ENCODE measurements at places on chromosomes 13 and 19.

DNA sequence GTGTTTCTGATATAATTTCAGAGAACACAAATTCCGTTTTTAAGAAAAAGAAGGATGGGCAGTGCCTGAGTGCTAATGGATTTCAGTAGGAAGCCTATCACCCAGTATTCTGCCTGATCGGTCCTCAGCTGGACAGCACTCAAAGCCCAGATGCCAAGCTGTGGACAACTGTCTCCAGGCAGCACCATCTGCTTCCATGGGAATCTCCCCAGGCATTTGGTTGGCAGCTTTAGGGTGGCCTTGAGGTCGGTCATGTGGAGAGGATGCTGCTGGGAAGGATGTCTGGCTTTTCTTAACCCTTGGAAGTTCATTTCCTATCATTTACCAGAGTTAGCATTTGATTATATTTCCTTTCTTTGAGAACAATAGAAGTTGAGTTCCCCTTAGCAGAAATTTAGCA, 311.7 kb downstream of the TBC1D4 start:
- DNase-seq, result no peak

GRCh38 chr19:58538257-58539168, 5.4 kb upstream of the TRIM28 start:
- DNase-seq, result no peak

- DNase-seq, result no peak
Observed at GRCh38 chr13:51361106-51361505, 21.6 kb downstream of the SERPINE3 start.

- no peak for DNase-seq
Observed at GRCh38 chr19:48661711-48662090, 11.1 kb downstream of the NTN5 start.

- DNase-seq, result no peak
Observed at GRCh38 chr19:3807131-3807480, 20.9 kb upstream of the MATK start.

GRCh38 chr19:30653646-30654386, 281.6 kb downstream of the ZNF536 start:
- DNase-seq, result no peak

DNA sequence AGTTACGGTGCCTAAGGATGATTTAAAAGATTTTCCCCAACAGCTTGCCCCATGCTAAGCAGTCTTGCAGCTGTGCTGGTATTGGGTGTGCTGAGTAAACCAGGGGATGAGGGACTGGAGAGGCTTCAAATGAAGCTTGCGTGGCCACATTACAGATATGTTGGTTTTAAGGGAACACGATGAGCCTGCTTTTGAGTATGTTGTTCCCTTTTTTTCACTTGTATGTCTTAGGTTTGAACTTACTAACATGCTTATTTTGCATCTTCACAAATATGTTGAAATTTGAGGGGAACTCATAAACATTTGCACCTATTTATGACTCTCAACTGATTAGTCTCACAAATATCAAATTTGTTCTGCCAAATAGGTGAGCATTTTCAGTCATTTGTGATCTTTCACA, 2.0 kb upstream of the IL17D start:
- no peak for DNase-seq

Measured in kidney capillary endothelial cell (primary cell).